ENCODE measurements at places on chromosomes 3 and 15. TPM values are rescaled to one million over a fixed set of nuclear protein-coding genes. Genes with fewer than 3 reads are reported as not detected.

The TTLL13 gene
- total RNA-seq, result 0.16 TPM

The KBTBD13 gene
- not detected for total RNA-seq

The SMCO1 gene
- 0.16 TPM for total RNA-seq

The ALPK3 gene
- total RNA-seq, result 0.12 TPM

The GPR176 gene
- total RNA-seq, result 326 TPM

The ABHD2 gene
- total RNA-seq, result 85.2 TPM

The APBA2 gene
- total RNA-seq, result 8.7 TPM

The ITGA11 gene
- 11.4 TPM for total RNA-seq

The SAMMSON gene
- not detected for total RNA-seq

The OSTN gene
- total RNA-seq, result not detected

The HRG gene
- total RNA-seq, result not detected

The JAGN1 gene
- 30.7 TPM for total RNA-seq

The CELSR3 gene
- 1.6 TPM for total RNA-seq

The THAP10 gene
- 1.7 TPM for total RNA-seq

The KBTBD12 gene
- not detected for total RNA-seq

The GRAMD2A gene
- total RNA-seq, result 0.32 TPM

The U2SURP gene
- total RNA-seq, result 65.7 TPM

The TNFSF10 gene
- total RNA-seq, result 2.8 TPM

The GHSR gene
- total RNA-seq, result not detected

The ZCWPW2 gene
- 0.65 TPM for total RNA-seq

The OR5H2 gene
- not detected for total RNA-seq

The SEMA5B gene
- not detected for total RNA-seq

The B3GNT5 gene
- 2.2 TPM for total RNA-seq

The DNASE1L3 gene
- not detected for total RNA-seq

The SAMD7 gene
- not detected for total RNA-seq

The CAV3 gene
- total RNA-seq, result 0.12 TPM

The PRR23B gene
- not detected for total RNA-seq

The NPAP1 gene
- not detected for total RNA-seq

The PHC3 gene
- 48.4 TPM for total RNA-seq

The ANKUB1 gene
- total RNA-seq, result 0.16 TPM

The IL5RA gene
- not detected for total RNA-seq

The LRRN1 gene
- total RNA-seq, result 0.12 TPM

The GOLGA8H gene
- 0.65 TPM for total RNA-seq

The CFAP20DC gene
- total RNA-seq, result 2.7 TPM

The ARHGAP31 gene
- 20.6 TPM for total RNA-seq

The CHRNA7 gene
- total RNA-seq, result 0.81 TPM

The HDGFL3 gene
- 38.6 TPM for total RNA-seq

The IDH3A gene
- 39.2 TPM for total RNA-seq

The SEMA3F gene
- total RNA-seq, result 4.5 TPM

The DZIP3 gene
- total RNA-seq, result 16.1 TPM

The SPSB4 gene
- total RNA-seq, result not detected

The CAMK2N2 gene
- total RNA-seq, result 0.16 TPM

The ABHD5 gene
- total RNA-seq, result 24.5 TPM

The ARGFX gene
- total RNA-seq, result not detected

The CFAP100 gene
- total RNA-seq, result not detected

All from hair follicle dermal papilla cell (primary cell).